OCI-M1 (cell line): ENCODE measurements at places on chromosomes 3 and 15.
A peak's percentile ranks its signal among the peaks of the same experiment; 100 is the strongest.

- no peak for DNase-seq
Measured at GRCh38 chr3:142975316-142975995, 12.0 kb upstream of the PAQR9 start.

DNA sequence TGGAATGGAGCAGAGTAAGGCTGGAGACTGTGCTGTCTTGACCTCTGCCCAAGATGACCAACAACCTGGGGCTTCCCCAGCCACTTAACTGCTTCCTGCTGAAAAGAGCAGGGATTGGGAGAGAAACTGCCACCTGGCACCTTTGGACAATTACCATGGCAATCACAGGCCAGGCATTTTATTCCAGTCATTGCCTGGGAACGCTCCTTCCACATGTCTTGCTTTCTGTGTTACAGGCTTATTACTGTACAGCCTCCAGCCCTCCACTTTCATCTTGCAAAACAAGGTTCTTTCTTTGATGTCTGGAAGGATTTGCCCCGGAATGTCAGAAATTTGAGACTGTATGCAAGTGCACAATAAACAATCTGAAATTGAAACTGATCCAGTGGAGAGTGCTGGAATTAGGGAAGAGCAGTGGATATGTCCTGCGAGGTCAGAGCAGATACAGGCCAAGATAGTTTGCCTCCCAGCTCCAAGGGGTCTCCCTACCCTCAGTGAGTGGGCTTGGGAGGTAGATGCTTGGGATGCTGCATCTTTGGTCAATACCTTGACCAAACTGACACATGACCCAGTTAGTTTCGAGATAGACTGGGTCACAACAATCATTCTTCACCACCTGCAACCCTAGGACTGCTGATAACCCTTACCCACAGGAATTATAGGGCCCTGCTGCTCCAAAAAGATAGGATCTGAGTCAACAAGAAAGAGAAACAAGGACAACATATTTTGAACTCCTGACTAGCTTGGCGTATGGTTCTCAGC lies 2.7 kb downstream of the PPP1R14D start:
- DNase-seq, result peak; percentile 69

DNA sequence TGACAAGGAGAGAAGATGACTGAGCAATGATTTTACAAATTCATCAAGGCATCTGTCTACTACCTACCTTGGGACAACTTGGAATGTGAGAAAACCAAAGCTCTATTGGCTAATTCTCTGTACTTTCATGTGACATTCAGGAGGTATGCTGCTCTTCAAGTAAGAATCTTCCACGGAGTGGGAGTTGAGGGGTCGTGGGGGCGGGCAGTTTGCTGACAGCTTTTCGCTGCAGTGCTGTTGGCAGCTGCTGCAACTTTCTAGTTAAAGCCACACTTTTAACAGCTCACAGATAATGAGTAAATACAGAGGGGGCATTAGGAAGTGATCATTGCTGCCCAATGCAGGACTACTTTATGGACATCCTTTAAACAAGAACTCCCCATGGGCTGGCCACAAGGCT lies 22.3 kb downstream of the CLDN1 start:
- DNase-seq, result no peak

DNA sequence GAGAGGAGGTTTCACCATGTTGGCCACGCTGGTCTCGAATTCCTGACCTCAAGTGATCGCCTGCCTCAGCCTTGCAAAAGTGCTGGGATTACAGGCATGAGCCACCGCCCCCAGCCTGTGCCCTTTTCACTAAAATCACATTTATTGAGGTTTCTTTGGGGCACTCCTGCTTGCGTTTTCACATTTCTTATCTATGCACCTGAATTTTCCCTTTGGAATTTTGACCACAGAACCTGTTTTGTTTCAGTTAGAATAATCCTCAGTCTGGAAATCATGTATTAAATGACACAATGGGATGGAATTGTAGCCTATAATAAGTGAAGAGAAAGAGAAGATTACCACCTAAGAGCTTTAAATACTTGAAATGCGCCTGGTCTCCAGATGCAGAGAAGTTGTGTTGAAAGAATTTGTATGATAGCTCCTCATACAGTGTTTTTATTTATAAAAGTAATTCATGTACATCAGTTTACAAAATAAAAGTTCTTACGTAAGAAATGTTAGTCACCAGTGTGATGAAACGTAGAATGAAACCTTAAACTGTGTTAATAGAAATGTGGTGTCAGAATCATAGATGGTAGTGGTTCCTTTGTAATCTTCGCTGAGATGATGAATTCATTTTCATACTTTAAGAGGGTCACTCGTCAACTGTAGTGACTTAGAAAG lies 107.0 kb downstream of the TCF12 start:
- no peak for DNase-seq

DNA sequence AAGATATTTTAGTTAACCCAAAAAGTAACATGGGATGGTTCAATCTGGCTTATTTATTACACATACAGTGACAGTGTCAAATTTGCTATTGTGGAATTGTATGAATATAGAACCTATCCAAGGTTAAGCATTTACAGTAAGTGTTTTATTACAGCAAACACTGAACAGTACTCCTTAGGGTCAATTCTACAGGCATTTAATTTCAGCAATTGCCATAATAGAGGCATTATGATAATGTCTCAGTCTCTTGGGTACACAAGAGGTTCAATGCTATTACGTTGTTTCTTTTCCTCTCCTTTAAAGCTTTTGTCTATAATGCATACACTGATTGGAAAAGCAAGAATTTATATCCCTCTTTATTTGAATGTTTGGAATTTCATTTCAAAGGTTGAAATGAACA lies 275.7 kb upstream of the NAALADL2 start:
- DNase-seq, result no peak

DNA sequence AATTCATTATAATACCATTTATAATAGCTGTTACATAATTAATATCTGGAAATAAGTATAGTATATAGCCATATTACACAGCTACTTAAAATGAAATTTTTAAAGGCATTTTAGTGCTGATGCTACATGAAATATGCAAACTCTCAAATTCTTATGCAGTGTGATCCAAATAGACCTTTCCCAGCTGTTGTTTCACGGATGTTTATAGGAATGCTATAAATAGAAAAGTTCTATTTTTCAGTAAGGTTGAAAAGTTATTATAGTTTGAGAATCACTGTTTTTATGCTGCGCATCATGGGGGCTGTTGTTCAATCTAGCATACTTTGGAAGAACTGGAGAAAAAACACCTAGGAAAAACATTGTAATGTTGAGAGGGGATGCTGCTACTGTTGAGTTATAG lies 147.7 kb upstream of the TRIM42 start:
- no peak for DNase-seq

DNA sequence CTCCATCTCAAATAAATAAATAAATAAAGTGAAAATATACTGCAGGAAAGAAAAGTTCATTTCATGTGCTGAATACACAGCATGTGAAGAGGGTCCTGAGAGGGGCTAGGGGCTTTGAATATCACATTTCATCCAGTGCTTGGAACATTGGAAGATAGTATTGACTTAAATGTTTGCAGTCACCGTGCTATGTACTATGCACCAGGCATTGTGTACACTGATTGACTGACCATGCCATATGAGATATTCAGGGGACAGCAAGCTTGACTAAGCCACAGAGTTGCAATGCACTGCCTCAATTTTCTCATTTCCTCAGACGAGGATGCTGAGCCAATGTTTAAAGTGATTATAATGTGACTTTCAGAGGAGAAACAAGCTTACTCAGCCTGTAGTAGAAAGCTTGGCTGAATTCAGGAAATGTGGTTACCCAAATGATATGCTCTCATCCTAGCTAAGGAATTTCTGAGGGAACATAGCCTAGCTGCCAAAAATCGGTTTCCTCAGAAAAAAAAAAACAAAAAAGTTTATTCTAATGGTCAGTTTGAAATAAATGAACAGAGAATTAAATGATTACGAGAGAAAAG lies 557.9 kb downstream of the FGF12 start:
- no peak for DNase-seq

GRCh38 chr3:57053122-57053521 lies 7.3 kb upstream of the SPATA12 start:
- DNase-seq, result no peak

DNA sequence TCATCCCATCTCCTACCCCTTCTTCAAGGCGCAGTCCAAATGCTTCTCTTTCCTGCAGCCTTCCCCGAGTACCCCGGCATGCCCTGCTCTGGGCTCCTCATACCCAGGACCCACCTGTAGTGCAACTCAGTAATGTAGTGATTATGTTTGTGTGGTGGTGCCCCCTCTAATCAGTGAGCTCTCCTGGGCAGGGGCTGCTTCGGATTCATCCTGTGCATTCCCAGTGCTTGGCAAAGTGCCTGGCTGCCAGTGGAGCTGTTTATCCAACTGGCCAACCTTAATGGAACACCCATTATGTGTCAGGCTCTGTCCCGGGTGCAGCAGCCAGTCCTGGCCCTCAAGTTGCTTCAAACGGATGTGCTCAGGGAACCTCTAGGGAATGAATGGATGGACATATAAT lies 174.4 kb upstream of the LINGO1 start:
- no peak for DNase-seq

- DNase-seq, result no peak
Measured at GRCh38 chr15:69561071-69561784, 108.6 kb downstream of the RPLP1 start.

GRCh38 chr15:39269352-39269751 lies 311.5 kb upstream of the THBS1 start:
- DNase-seq, result no peak

DNA sequence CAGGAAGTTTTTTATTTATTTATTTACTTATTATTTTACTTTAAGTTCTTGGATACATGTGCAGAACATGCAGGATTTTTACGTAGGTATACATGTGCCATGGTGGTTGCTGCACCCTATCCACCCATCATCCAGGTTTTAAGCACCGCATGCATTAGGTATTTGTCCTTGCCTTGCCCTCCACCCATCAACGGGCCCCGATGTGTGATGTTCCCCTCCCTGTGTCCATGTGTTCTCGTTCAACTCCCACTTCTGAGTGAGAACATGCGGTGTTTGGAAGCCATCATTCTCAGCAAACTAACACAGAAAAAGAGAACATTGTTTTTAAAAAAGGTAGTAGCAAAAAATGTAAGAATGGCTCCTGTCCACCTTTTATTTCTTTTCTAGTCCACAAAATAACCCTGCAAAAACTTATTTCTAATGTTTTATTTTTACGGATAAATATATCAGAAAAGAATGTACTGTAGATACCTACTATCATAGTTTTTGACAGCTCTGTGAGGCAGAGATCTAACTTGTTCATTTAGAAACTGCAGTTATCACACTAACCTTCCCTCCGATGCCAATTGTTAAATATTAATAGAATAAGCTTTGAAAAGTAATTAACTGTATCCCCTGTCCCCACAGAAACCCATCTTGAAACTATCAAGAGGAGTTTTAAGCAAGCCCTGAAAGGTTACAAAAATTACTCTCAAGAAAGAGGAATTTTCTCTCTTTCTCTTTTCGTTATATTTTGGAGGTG lies 189.2 kb downstream of the LPP start:
- DNase-seq, result no peak

DNA sequence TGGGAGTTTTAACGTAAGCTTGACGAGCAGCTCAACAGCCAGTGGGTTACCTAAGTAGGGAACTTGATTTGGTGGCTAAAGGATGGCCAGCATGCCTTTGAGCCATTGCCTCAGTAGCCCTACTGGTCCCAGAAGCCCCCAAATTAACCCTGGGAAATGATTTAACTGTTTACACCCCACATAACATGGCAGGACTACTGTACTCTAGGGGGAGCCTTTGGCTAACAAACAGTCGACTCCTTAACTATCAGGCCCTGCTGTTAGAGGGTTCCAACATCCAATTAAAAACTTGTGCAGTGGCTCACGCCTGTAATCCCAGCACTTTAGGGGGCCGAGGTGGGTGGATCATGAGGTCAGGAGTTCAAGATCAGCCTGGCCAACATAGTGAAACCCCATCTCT lies 9.4 kb upstream of the SMCO1 start:
- DNase-seq, result peak; percentile 5

GRCh38 chr15:42734076-42734672 lies 2.8 kb downstream of the CDAN1 start:
- no peak for DNase-seq

- DNase-seq, result no peak
Measured at GRCh38 chr15:50126072-50126471, 7.0 kb upstream of the ATP8B4 start.

DNA sequence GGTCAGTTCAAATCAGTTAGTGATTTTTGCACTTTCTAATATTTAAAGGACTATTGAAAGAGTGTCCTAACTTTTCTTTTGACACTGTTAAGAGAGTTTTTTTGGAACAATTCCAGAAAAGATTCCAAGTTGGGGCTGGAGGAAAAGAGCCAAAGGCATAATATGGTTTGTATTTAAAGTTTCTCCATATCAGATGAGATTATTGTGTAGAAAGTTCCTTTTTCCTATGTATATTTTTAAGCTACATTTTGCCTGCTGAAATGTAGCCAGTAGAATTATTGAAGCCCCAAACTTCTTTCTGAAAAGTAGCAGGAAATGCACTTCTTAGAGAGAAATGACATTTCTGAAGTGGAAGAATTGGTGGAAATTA lies 136.5 kb upstream of the TSC22D2 start:
- no peak for DNase-seq

GRCh38 chr3:117285737-117286136 lies 576.2 kb downstream of the TUSC7 start:
- no peak for DNase-seq

DNA sequence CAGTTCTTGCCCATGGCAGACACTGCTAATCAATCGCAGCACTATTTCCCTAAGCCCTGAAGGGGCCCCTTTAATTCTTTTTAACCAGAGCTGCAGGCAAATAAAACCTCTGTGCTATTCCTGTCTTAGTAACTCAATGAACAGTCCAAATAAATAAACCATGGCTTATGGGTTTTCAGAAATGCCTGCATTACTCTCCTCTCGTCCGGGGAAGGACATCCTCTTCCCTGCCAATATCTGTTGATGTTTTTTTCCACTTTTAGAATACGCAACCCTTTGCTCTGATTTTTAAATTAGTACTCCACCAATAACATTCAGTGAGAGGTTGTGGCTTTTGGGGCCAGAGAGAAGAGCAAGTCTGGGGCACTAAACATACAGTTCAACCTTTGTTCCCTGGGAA lies 35.2 kb upstream of the PRICKLE2 start:
- no peak for DNase-seq

DNA sequence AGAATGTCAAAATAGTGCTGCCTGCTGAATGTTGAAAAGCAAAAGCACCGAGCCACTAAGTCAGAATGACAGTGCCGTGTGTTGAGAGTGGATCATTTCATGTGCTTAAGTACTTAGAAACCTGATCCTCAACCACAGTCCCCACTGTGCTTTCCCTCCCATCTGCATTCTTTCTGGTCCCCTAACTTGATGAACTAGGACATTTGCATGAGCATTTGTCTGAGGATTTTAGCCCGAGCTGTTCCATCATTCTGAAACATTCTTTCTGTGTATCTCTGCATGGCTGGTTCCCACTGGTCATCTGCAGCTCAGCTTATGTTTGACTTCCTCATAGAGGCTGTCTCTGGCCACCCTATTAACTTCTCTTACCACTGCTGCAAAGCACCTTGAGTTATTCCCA lies 42.0 kb downstream of the SST start:
- DNase-seq, result no peak

- peak; percentile 48 for DNase-seq
Measured at GRCh38 chr3:100893590-100893989, 99.6 kb downstream of the ABI3BP start.

- no peak for DNase-seq
Measured at GRCh38 chr3:9886328-9886727, 4.1 kb upstream of the JAGN1 start.

- DNase-seq, result peak; percentile 97
Measured at GRCh38 chr3:129399145-129399894, 29.1 kb downstream of the EFCAB12 start.
